ENCODE measurements at places on chromosomes 3 and 15.

DNA sequence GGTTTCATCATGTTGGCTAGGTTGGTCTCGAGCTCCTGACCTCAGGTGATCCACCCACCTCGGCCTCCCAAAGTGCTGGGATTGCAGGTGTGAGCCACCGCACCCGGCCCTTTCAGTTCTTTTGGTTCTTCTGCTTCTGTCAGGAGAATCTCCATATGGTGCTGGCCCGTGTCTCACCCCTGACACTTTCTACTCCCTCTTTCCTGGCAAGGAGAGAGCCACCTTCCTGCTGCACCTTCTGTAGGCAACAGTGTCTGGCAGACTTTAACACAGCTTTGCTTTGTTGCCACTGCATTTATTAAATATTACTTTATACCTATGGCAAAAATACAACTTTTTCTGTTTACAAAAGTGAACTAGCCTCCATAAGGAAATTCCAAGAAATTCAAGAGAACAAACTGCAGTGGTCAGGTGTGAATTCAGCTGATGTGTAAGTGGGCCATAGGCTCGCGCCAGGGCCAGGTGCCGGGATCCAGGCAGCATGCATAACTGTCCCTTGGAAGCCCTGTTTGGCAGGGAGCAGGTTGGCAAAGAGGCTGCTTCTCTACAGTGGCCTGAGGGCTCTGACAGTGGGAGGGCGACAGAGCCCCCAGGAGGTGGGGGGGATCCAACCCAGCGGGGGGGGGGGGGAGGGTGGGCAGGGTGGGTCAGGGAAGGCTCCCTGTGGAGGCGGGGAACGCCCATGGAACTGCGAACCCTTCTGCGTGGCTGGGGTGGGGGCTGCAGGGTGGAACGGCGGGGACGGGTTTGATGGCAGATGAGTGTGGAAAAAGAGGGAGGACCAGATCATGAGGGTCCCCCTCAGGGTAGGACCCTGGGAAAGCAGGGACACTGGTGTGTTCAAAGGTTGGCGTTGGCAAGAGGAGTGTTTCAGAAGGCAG lies 21.1 kb downstream of the CTSH start:
- no peak for DNase-seq

DNA sequence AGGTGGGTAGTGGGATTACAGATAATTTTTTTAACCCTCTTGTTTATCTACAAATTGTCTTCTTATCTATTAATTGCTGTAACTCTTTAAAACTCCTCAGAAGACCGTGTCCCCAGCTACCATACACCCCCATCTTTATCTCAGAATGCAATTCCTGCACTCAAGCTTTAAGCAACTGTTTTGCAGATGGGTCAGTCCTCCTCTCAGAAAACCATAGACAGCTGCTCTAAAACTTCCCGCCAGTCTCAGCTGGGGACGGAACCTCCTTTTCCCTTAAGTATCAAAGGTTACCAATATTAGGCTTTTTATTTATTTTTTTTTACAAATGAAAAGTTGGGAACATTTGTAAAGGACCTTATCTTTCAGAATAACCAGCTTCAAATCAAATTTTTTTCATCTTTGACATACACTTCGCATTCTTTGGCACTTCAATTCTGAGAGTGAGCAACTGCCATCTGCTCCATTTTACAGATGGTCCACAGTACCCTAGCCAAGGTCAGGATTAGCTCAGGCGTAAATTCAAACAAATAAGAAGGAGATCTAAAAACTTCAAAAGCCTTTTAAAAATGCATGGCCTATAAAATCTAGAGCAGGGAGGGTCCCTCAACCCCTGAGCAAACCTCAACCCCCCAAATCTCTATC lies 1.3 kb downstream of the GATM start:
- DNase-seq, result no peak

GRCh38 chr3:25556447-25556846 lies 108.3 kb downstream of the TOP2B start:
- no peak for DNase-seq

DNA sequence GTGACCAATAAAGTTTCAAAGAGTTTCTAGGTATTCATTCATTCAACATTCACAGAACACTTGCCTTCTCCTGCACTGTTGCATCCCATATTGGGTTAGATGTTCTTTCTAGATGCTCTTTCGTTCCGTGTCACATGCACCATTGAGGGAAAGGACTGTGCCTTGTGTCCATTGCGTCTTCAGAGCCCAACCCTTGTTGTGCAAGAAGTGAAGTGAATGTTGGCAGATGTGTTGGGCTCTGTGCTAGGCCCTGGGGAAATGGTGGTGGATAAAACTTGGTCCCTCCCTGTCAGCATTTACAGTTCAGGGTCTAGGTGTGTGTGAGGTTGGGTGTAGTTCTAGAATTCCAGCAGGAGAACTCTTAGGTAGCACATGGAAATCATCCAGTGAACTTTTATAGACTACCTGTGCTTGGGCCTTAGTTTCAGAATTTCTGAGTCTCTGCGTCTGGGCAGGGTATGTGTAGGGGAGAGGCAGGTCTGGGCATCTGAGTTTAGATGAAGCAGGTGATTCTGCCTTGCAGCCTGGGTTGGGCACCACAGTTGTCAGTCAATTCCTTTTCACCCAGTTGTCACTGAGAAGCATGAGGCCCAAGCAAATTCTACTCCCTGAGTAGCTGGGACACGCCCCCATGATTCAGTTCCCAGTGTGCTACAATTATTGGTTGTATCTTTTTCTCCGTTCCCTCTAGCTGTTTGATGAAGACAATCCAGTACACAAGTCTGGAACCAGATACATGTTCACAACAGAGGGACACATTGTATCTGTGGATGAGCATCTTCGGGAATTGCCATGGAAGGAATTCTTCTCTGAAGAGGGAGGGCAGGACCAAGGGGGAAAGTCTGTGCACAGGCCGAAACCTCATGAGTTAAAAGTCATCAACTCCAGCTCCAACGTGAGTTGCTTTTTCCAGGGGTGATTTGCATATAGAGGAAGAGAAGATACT lies 25.4 kb downstream of the EDEM1 start:
- DNase-seq, result no peak

GRCh38 chr3:41999909-42000308 lies 38.0 kb upstream of the ULK4 start:
- DNase-seq, result no peak

DNA sequence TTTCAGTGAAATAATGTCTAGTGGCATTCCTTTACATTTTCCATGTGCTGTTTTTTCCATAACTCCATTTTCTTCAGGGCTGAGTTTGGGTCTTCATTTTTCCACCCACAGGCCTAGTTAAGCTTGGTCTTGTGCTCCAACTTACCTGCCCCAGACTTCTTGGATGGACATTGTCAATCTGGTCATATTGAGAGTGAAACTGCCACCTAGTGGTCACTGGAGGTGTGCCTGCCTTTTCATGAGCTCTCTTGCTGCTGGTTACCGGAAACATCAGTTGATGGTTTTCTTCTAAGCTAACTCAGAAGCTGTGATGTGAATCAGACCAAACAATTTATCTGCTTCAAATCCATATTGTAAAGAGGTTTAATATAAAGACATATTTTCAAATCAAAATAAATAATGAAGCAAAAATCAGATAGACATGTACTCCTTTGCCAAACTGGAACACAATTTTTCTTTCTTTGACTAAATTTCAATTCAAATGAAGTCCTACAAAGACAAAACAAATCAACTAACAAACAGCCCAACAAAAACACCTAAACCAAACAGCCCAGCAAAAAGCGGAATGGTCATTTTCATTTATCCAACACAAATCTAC lies 135.1 kb upstream of the RASGRP1 start:
- peak; percentile 65 for DNase-seq

DNA sequence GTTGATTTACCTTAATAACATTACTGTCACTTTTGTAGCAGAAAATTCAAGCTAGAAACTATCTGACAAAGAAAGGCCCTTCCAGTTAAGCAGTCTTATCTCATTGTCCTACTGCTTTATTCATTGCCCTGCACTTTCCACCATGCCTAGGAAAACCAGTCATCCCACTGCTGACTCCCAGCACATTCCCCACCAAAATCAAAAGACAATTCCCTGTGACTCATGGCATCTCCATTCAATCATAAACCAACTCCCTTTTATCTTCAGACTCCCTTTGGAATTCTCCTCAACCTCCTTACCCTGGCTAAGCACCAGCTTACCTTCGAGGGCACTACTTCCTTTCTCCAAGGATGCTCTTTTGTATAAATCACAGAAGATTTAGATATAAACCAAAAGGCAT lies 184.3 kb downstream of the PLCH1 start:
- DNase-seq, result no peak

GRCh38 chr3:155441506-155441905 lies 148.0 kb upstream of the STRIT1 start:
- no peak for DNase-seq

DNA sequence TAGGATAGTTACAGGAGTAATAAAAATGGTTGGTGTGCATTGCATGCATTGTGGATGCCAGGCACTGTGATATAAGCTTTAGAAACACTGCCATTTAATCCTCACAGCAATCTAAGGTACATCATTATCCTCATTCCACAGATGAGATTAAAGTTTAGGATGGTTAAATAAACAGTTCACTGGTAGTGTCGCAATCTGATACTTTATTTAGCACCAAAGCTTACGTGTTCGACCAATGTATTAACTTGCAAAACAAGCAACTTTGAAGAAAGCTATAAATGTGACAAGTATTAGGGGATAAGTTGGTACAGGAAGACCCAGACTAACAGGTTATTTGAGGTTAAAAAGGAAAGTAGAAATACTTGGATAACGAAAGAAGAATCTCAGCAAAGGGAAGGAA lies 150.5 kb upstream of the ZNF385D start:
- no peak for DNase-seq

DNA sequence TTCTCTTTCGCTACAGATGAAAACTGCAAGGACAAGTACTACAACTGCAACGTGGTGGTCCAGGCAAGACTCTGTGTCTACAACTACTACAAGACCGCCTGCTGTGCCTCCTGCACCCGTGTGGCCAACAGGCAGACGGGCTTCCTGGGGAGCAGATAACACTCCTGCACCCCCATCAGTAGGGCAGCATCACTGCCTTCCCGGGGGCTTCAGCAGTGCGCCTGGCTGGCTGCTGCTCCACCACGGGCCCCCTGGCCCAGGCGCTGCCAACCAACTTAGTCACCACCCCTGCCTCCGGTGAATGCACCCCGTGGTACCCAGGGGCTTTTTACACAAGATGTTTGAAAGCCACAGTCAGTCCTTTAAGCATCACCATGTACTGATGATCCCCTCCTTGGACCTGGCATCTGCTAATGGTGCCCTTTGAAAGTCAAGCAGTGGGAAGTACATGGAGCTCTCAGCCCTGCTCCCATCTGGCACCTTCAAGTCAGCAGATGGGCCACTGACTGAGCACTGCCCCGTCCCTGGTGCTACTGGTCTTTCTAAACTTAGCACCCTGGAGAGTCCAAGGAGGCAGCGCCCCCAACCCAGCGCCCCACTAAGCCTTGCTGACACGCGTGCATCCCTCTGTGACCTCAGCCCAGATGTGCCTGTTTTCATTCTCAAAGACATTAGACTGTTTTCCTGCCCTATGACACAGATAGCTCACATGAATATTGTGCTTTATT lies 33.0 kb upstream of the NR2E3 start:
- DNase-seq, result no peak

DNA sequence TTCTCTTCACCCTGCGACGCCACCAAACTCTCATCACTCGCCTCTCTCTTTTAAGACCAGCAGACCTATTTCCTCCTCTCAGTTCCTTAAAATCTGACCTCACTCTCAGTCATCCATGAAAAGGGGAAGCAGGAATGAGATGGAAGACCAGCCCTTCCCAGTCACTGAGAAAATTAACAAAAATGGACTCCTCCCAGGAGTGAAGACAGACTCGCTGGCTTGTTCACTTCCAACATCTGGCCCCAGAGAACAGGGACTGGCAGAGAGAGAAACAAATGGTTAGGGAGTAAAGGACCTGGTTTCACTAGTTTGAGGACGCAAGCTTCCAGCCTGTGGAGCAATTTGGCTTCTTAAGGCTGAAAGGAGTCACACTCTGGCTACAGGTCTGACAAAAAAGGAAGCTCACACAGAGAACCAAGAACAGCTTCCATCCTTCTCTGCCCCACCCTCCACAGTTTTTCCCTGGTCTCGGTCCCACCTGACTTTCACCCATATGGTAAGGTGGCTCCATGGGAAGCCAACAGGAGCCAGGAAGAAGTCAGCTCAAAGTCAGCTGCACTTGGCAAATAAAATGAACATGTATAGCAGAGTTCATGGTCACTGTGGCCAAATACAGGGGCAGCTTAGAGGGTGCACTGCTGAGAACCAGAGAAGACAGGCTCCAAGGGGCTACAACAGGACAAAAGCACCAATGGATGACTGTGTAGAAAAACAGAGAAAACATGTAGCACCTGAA lies 57.2 kb downstream of the ITGB5 start:
- DNase-seq, result no peak

DNA sequence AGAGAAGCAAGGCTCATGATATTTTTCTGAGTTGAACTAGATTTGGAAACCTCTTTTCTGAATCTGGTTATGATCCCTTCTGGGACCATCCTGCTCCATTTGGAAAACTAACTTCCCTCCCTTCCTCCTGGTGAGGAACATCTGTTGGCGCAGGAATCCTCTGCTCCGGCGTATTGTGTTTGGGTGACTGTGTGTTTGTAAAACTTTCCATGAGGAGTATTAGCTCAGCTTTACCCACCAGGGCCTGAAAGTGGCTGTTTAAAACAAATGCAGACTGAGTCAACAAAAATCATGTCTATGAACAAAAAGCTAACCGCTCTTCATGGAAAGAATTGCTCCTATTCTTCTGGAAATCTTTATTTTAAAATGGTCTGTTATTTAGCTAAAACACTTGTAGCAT lies 17.7 kb downstream of the STARD9 start:
- no peak for DNase-seq

DNA sequence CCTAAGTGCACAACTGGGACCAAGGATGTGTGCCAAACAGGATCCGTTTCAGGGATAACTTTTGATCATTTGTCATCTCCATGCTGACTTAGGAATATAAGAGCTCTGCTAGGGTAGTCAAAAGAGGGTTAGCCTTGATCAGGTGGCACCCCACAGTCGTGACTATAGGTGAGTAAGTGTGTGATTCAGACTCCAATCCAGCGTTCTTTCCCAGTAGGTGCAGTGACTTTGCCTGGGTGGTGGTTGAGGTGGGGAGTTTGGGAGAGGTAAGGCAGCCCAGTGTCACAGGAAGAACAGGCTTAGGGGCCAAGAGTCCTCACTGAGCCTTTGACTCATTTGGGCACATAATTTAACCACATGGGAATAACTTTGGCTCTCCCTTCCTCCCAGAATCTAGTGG lies 51.0 kb downstream of the CHDH start:
- DNase-seq, result no peak

- no peak for DNase-seq
These were observed 257.4 kb downstream of the RORA start for GRCh38 chr15:60971732-60972131.

Measured in activated CD4-positive, alpha-beta T cell treated with anti-CD3 and anti-CD28 coated beads, Interleukin-2, amount 50 U/mL, for 4 hours (primary cell).